Central memory CD8-positive, alpha-beta T cell (primary cell): ENCODE measurements at places on chromosomes 7 and 10.

- no peak for DNase-seq
Observed at GRCh38 chr10:15227611-15228372, 59.3 kb upstream of the NMT2 start.

DNA sequence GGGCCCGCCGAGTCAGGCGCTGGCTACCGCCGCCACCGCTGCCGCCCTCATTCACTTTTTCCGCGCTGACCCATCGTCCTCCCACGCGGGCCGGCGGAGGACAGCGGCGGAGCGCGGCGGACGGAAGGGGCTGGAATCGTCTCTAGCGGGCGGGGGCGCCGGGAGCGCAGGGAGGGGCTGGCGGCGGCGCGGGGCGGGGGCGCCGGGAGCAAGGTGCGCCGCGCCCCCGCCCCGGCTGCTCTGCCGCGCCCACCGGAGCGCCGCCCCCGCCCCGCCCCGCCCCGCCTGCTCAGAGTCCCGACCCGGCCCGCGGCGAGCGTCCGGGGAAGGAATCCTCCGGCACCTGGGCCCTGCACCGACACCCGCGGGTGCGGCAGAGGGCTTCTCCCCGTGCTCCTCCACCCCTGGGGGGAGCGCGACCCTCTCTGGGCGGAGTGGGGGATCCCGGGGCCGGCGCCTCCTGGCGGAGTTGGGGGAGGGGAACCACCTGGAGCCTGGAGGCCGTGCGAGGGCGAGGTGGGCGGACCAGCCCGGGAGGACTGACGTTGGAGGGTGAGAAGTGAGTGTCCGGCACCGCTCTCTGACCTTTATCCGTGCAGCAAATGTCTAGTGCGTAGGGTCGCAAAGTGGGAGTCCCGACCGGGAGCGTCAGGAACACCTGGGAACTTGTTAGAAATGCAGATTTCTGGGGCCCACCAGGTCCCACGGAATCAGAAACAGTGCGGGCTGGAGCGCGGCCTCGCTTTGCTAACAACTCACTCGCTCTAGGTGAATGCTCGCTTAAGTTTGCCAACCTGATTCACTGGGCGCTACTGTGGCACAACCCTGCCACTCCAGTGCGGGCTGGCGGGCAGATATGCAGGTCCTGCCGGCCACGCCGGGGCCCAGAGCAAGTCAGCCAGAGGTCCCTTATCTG lies at the start of gene COBL:
Gene COBL (minus strand): TSS at position 144 of the 916 bp plus-strand sequence. CDS start 176 bp downstream, outside the sequence.
- DNase-seq, result no peak

DNA sequence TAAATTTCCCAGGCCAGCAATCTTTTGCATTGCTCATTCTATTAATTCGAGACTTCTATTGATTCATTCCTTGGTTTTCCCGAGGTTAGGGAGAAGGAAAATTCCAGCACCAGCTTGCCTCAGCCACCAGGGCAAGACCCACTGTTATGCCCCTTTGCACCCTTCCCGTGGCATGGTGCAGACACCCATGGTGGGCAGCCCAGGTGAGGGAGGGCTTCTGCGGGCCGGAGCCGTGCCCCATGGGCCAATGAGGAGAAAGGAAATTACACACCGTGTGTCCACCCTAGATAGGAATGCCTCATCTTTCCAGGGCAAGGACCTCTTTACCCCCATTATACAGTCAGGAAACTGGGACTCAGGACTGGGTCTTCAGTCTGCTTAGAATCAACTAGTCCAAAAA lies 4.5 kb upstream of the GRID1 start:
- no peak for DNase-seq

DNA sequence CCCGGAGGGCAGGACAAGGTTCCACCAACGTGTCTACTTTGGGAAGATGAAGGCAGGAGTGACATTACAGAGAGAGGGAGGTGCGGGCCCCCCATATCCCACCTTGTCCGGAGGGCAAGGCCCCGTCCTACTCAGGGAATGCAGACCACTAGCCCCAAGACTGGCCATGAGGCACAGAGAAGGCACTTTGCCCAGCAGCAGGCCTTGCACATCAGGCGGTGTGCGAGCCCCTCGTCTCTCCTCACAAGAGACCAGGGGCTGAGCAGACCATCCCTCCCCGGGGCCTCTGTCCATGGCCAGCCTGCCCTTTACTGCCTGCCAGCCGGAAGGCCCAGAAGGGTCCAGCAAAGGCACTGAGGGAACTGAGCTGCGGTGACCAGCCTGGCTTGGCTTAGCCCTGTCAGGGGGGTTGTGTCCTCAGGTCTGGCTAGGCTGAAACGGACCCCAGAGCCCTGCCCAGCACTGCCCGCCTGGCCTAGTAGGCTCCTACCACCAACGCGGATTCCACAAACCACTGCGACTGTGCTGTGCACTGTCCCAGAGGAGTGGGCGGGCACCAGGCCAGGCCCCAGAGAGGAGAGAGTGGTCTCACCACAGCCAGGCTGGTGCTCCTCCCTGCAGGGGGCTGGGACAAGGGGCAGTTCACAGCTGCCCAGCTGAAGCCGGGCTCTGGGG lies 16.7 kb downstream of the CAMK2B start:
- no peak for DNase-seq

GRCh38 chr7:55199418-55199817 lies 165.7 kb upstream of the LANCL2 start:
- DNase-seq, result no peak

DNA sequence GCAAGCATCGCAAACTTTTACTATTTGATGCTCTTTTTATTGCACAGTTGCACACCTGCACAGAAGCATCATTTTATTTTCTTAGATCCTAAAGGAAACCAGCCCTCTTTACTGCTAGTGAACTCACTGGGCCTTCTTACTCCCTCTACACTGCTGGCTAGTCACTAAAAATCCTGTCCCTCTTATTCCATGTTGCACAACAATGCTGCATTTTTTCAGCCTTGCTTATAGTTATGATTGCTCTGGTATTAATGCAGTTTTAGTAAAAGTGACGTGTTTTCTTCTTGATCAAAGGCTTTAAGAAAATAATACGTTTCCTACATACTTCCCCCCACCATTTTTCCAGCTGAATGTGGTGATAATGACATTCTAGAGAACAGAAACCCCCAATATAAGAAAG lies 132.9 kb upstream of the FAM3C start:
- no peak for DNase-seq

DNA sequence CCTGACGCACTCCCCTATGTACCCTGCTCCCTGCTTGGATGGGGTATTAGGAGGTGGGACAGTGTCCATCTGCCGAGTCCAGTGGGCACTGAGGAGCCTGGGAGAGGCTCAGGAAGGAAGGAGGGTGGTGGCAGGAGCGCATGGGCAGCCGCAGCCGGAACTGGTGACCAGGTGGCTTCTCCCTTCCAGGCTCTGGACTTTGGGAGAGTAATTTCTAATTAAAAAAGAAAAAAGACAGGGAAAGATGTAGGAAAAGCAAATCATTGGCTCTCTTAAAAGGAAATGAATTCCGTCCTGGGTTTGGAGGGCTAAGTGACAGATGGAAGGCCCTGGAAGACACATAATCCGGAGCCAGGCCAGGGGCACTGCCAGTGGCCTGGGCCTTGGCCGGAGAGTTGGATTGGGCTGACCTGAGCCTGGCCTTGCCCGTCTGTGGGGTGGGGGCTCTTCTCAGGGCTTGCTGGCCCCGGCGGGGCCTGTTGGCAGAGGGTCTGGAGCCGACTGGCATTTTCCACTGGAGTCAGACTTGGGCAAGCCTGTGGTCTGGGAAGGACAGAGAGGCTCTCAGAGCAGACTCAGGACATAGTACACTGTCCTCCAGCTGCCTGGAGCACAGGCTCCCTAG lies 63.0 kb downstream of the NEURL1 start:
- DNase-seq, result no peak

GRCh38 chr10:44234483-44234875 lies 150.4 kb downstream of the CXCL12 start:
- DNase-seq, result no peak

- DNase-seq, result no peak
Observed at GRCh38 chr10:16814012-16814411, 3.2 kb downstream of the RSU1 start.

DNA sequence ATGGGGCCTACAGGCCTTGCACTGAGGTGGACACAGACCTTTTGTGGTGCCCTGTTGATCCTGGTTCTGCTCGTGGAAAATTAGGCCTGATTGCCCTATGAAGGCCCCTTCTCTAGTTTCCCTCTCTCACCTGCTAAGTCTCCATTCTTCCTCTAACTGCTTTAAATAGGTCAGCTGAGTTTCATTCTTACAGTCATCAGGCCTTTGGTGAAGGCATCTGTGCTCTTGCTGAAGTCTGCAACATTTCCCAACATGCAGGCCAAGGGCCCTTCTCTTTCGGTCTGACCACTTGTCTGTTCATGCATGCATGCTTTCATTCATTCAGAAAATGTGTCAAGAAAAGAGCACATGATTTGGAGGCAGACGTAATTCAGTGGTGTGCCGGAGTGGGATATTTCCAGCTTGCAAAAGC lies 244.0 kb downstream of the BUB3 start:
- DNase-seq, result no peak

DNA sequence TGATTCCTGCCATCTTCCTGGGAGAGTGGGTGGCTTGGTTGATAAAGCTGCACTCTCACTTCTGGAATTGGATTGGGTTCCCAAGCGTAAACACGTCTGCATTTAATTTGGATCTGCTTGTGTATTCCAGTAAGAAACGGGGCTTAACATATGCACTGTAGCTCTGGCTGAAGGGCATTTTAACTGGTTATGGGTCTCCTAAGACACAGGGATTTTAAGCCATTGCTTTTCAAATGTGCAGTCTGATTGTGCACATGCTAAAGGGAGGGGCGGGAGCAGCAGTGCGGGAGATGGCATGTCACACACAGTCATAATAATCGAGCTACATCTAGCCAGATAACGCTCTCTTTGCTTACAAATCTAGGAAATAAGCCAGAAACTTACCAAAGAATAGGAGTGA lies 247.3 kb upstream of the LYZL1 start:
- no peak for DNase-seq

DNA sequence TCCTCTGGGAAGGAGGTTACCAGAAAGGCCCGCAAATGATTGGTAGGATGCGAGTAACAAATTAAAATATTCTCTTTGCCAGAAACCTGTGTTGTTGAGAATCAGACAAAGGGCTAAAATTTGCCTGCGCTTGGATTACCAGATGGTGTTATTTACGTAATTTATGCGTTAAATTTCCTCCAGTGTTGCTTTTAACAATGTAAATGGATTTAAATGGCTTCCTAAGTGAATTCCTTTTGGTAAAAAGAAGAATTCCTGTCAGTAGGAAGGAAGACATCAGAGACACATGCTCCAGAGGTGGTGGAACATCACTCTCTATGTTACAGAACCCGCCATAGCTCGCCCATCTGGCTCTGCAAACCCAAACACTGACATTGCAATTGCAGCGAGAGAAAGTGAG lies 520.6 kb downstream of the GALNT17 start:
- DNase-seq, result no peak

- no peak for DNase-seq
Observed at GRCh38 chr10:122884166-122884565, 4.8 kb upstream of the FAM24B start.

DNA sequence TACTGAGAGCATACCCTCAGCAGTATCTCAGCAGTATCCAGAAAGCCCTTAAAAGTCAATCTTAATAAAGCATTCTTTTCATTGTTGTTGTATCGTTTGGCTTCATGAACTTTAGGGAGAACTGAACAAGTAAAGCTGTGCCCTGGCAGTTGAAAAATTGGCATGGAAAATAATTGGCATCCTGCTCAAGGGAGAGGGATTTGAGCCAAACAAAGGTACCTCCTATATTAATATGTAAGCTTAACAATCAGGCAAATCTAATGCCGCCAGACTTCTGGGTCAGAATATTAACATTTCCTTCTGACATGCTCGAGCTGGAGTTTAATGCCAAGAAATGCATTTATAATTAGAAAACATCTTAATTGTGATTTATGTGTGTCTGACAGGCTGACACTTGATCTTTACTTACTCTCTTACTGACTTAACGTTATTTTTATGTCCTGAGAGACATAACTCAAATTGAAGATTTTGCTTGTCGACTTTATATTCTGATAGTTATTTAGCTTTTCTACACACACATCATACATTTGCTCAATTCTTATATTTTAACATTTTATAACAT lies 42.1 kb upstream of the PCDH15 start:
- no peak for DNase-seq

GRCh38 chr10:71080381-71081228 lies 131.8 kb upstream of the UNC5B start:
- DNase-seq, result no peak

GRCh38 chr10:36087006-36088005 lies 445.2 kb upstream of the FZD8 start:
- DNase-seq, result no peak

- no peak for DNase-seq
Observed at GRCh38 chr10:58712141-58712540, 199.5 kb downstream of the BICC1 start.

DNA sequence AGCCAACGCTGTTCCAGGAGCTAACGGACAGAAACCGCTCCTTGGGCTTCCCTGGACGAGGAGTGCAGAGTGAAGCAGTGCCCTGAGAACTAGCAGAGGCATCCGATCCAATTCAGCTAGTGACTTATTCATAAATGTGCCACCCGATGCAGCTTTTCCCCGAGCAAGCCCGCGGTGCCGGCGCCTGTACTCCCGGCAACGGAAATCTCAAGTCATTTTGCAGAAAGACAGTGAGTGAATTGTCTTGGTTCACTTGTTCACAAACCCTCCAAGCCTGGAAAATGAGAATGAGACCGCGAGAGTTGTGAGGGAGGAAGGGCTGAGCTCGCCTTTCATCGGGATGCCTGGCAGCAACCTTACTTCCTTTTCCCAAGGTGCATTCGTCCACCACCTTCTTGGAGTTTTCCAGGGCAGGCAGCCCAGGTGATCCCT lies 87.5 kb downstream of the COBL start:
- no peak for DNase-seq

- DNase-seq, result no peak
Observed at GRCh38 chr10:45487735-45488134, 113.7 kb downstream of the ALOX5 start.

DNA sequence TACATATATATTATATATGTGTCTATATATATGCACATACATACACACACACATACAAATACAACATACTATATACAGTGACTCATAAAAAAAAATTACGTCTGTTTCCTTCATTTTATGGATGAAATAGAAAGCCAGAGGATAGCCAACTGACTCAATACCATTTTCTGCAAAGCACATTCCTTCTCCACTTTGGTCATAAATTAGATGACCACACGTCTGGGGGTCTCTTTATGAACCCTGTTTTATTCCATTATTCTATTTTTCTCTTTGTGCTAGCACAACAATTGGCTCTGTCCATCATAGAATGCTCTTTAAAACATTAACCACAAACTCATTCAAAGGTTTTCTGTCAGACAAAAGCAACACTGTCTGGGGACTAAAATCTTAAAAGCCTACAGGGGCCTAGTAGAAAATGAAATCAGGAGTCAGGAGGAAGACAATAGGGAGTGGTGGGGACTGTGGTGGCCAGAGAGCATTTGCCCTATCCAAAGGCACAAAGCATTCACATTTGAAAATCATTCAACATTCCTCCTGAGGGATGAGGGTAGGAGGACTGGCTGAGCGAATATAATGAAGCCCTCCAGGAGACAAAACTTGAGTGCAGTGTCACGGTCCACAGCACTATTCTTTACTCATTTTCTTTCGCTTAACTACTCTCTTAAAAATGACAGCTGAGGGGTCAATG lies 4.3 kb downstream of the CUBN start:
- DNase-seq, result no peak
